ENCODE measurements at places on chromosomes 2 and 18.

- no peak for DNase-seq
Measured at GRCh38 chr18:70036771-70037347, 89.2 kb upstream of the CD226 start.

DNA sequence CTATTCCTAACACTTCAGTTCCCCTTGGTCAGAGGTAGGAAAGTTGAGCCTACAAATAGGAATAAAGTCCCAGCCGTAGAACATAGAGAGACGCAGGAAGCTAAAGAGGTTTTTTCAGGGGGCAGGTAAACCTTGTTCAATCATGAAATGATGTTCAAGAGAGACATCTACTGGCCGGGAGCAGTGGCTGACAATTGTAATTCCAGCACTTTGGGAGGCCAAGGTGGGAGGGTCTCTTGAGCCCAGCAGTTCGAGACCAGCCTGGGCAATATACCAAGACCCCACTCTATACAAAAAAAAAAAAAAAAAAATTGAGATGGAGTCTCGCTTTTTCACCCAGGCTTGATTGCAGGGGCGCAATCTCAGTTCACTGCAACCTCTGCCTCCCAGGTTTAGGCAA lies 66.7 kb upstream of the DNAJC10 start:
- DNase-seq: no peak

DNA sequence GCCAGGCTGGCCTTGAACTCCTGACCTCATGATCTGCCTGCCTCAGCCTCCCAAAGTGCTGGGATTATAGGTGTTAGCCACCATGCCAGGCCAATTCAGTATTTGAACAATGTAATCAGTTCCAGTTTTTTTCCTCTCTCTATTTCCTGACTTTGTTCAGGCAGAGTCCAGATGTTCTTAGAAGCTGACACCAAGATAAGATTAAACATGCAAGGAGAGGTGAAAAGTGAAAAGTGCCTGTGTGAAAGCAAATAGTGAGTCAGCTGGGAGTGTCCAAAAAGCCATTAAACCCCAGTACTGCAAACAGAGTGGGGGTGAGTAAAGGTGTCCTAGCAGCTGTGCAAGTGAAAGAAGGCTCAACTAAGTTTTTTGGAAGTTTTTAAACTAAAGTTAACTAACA lies 231.5 kb downstream of the PTH2R start:
- no peak for DNase-seq

GRCh38 chr2:234464291-234464645 lies 32.6 kb downstream of the ARL4C start:
- DNase-seq: no peak

DNA sequence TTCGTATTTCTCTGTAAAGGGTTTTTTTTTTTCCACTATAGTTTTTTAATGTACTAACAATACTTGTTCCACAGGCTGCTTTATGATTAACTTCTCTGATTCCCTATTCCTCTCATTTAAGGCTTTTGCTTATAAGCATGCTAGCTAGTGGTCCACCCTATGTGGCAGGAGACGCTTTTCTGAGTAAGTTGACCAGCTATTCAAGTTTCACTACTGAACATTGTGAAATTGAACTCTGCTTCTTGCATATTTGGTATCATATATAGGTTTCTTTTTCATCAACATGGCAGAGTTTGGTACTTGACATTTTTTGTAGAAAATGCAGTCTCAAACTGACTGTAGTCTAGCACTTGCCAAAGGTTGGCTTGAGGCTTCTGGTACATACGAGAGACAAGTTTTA lies 74.2 kb downstream of the OTX1 start:
- DNase-seq: no peak

DNA sequence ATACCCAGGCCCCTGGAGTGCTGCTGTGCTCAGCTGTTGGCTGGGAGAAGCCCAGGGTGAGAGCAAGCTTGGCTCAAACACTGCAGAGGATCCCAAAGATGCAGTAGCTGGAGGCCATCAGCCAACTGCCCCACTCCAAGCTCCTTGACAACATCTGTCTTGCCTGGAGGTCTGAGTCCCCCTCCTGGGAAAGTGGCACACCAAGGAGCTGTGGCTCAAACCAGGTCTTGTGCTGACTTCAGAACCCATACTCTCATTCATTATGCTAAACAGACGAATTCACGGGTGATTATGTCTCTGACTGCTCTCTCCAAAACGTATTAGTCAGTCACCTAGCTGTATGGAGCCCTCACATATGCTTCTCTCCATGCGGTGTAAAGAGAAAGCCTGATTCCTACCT lies 206.1 kb downstream of the TTC32 start:
- peak; percentile 15 for DNase-seq

- no peak for DNase-seq
Measured at GRCh38 chr2:222307143-222307756, 8.5 kb upstream of the PAX3 start.

DNA sequence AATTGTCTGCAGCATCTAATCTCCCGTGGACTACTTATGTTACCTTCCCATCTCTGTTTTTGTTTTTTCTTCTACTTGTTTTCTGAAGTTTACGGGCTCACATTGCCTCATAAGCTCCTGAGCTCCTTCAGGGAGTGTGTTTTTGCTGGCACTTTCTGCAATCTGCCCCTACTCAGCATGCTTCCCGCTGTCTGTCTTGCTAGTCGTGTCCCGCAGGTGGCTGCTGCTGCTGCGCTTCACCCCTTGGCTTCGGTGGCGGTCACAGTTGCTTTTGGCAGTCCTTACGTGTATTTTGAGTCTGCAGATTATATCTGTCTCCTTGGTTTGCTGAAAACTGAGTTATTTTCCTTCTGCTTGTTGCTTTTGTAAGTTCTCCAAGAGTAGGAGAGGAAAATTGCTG lies 37.3 kb downstream of the FER1L5 start:
- DNase-seq: no peak

- no peak for DNase-seq
Measured at GRCh38 chr2:236711440-236711839, 141.8 kb downstream of the ACKR3 start.

DNA sequence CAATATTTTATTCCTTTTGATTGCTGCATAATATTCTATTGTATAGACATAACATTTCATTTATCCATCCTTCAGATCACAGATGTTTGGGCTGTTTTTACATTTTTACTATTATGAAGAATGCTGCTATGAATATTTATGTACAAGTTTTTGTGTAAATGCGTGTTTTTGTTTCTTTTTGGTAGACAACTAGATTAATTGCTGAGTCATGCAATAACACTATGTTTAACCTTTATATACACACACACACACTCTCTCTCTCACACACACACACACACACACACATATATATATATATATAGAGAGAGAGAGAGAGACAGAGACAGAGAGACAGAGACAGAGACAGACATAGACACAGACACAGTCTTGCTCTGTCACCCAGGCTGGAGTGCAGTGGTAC lies 926.9 kb downstream of the DCC start:
- DNase-seq: no peak

DNA sequence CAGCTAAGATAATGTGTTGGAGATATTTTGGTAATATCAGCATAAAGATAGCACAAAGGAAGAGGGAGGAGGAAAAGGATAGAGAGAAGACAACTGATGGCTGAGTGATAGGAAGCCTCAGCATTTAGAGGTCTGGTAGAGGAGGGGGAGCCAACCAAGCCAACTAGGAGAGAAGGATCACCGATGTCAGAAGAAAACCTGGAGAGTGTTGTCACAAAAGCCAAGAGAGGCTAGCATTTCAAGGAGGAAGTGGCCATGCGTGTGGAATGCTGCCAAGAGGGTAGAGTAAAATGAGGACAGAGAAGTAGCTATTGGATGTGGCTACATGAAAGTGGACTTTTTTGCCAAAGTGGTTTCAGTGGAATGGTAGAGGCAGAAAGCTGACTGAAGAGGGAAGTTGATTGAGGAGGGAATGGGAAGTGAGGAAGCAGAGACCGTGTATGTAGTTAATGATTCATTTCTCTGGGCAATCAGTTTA lies 34.3 kb downstream of the LCLAT1 start:
- DNase-seq: no peak

- no peak for DNase-seq
Measured at GRCh38 chr2:159913900-159914299, 115.9 kb upstream of the CD302 start.

DNA sequence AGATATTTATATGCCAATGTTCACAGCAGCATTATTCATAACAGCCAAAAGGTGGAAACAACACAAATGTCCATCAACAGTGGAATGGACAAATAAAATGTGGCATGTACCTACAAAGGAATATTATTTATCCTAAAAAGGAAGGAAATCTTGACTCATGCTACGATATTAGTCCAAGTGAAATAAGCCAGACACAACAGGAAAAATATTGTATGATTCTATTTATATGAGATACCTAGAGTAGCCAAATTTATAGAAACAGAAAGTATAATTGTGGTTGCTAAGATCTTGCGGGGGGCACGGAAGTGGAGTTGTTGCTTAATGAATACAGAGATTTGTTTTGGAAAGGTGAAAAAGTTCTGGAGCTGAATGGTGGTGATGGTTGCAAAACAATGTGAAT lies 33.0 kb upstream of the CCDC150 start:
- DNase-seq: no peak

DNA sequence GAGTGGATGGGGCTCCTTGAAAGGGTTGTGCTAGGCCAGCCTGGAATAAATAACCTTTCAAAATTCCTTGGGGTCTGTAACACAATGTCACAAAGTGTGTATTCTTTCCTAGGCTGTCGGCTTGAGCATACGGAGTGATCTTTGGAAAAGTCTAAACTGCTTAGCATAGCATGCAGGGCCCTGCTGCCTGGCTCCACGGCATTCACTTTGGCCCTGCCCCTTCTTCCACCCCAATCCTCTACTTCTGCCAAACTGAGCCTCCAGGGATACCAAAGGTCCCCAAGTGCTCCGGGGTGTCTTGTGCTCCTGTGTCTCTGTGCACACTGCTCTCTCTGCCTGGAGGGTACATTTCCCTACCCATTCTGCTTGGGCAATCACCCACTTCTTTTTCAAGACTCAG lies 196.1 kb downstream of the LTBP1 start:
- DNase-seq: no peak

DNA sequence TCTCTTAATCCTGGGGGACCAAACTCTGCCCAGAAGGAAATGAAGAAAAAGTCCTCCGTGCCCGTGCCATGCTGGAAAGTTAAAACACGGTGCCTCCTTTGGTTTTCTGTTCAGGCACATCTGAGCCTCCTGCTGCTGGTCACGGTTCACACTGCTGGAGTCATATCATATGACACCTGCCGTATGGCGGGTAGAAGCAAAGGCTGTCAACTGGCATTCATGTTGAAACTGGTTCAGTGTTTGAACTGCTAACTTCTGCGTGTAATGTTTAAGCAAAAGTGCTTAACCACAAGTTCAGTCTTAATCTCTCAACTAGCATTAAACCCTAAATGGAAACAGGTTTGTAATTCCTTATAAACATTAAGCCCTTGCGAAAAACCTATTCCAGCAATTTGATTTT lies 3.1 kb downstream of the STK39 start:
- no peak for DNase-seq

DNA sequence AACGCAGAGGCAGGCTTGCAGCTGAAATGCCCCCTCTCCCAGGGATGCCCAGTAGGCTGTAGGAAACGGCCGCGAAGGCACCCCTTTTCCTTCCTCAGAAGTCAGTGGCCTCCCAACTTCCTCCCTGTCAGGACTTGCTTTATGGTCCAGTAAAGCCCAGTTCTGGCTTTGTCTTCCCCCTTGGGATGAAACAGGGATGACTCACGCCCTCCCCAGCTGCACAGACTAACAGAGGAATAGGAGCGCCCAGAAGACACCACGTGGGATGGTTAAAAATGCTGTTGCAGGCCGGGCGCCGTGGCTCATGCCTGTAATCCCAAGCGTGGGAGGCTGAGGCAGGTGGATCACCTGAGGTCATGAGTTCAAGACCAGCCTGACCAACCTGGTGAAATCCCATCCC lies 6.9 kb downstream of the CREG2 start:
- no peak for DNase-seq

- DNase-seq: no peak
Measured at GRCh38 chr2:241105641-241106040, 3.6 kb upstream of the MTERF4 start.

DNA sequence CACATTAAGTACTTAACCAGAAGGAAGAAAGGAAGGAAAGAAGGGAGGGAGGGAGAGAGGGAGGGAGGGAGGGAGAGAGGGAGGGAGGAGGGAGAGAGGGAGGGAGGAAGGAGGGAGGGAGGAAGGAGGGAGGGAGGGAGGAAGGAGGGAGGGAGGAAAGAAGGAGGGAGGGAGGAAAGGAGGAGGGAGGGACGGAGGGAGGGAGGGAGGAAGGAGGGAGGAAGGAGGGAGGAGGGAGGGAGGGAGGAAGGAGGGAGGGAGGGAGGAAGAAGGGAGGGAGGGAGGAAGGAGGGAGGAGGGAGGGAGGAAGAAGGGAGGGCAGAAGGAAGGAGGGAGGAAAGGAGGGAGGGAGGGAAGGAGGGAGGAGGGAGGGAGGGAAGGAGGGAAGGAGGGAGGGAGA lies 363.3 kb downstream of the MBD2 start:
- DNase-seq: no peak

DNA sequence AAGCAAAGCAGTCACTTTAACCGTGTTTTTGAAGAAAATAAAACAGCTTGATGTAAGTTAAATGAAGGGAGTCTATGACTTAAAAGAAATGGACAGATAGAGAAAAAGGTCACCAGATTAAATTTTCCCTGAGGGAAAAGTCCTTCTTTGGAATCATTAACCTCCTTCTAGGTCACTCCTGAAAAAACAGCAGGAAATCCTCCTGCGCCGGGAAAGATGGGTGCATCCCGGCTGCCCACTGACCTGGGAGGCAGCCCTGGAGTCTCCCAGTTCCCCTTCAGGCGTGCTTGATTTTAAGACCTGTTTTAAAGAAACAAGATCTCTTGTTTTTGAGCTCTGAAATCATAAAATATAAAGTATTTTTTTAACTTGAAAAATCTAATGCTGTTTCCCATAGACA lies 18.4 kb upstream of the ZNF521 start:
- DNase-seq: no peak

GRCh38 chr18:57048859-57049258 lies 98.0 kb upstream of the BOD1L2 start:
- no peak for DNase-seq

GRCh38 chr2:77328134-77328931 lies 193.8 kb downstream of the LRRTM4 start:
- DNase-seq: no peak

- no peak for DNase-seq
Measured at GRCh38 chr2:59440491-59440890, 1113.0 kb downstream of the BCL11A start.

DNA sequence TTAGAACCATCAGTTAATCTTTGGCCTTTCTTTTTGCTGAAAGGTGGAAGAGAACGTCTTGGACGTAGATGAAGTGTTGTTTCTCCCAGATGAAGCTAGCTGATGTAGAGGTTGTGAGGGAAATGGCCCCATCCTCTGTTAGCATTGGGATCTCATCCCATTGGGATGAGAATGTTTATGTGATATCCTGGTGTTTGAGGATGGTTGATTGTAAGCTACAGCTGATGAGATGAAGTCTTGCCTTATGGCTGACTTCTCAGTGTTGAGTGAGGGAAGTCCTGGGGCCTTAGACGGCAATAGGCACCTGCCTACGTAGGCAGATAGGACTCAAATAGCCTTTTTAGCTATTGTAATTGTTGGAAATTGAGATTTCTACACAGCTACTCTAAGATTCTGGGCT lies 211.3 kb downstream of the MYCN start:
- DNase-seq: no peak

Measured in skin of body (tissue), 3 donors.